GM19239 (cell line): ENCODE measurements at places on chromosomes 2 and 18.

- DNase-seq: no peak
These were observed 42.1 kb upstream of the SERTAD2 start for GRCh38 chr2:64695721-64696261.

DNA sequence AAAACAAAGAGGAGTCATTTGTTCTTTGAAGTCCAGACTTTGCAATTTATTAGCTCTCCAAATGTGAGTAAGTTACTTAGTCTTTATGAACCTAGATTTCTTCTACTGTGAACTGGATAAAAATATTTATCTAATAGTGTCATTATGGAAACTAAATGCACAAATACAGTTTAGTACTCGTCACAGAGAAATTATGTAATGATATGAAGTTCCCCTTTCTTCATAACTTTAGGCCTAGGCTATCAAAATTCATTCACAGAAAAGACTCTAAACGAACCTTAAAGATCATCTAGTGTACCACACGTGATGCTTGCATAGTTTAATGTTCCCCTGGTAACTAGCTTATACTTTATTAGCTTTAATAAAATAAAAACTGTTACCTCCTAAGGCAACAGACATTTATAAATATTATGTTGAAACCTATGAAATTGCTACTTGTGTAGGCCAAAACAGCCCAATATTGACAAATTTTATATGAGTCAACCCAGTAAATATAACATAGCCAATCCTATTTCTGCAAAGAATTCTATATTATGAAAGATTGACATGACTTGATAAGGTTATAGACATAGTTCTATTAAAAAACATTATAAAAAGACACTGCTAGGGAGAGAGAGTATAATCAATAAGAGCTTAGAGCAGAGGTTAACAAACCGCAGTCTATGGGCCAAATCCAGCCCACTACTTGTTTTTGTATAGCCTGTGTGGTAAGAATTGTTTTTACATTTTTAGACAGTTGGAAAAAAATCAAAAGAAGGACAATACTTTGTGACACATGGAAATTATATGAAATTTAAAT, 44.9 kb upstream of the ITPRID2 start:
- DNase-seq: no peak

DNA sequence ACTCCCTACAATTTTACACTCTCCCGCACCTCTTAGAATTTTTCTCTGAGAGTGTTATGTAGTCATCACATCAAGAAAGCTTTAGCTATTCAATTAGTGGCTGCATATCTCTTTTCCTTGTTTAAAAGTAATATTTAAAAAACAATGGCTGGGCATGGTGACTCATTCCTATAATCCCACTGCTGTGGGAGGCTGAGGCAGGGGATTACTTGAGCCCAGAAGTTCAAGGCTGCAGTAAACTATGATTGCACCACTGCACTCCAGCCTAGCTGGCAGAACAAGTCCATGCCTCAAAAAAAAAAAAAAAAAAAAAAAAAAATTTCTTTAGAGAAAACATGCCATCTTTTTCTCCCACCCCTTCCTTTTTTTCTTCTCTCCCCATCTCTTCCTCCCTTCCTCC, 44.3 kb downstream of the AQP4 start:
- DNase-seq: no peak

DNA sequence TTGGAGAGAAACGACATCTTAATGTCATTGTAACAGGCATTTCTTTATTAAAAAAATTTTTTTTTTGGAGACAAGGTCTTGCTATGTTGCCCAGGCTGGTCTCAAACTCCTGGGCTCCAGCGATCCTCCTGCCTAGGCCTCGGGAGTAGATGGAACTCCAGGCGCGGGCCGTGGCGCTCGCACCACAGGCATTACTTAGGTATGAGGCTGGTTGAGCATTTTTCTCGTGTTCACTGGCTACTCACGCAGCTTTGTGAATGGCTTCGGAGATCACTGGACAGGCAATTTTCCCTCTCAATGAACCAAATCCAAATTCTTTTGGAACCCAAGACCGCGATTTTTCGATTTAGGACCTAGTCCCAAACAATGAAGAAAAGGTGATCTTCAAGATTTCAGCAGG, 795 bp upstream of the TCF7L1 start:
- no peak for DNase-seq

DNA sequence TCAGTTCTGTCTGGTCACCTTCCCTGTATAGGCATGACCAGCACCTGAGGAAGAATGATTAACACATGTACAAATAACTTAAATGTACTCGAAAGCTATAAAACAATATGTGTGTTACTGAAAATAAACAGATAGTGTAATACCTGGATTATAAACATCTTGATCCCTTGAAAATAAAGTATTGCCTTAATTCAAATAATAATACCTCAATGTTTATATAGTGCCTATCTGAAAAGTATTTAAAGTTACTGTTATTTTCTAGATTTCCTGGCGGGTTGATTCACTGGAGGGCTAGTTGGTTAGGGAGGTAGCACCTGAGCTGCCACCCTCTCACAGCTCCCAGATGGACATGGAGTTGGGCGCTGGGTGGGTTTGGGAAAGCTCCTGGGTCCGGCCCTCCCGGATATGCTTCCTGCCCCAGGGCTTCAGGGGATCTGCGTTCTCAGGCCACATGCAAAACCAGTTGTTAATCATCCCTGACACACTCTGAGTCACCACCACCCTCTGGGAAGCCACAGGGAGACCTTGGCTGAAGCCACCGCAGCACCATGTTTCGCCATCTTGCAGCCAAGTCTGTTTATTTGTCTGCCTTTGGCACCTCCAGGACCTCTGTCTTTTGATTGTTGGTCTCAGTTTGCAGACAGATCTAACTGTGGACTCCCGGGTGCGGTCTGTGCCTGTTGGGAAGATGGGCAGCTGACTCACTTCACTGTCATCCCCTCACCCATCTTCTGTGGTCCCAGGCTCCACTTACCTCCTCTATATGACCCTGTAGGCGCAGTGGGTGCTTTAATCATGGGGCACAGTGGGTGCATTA, 35.3 kb downstream of the RAB31 start:
- no peak for DNase-seq

DNA sequence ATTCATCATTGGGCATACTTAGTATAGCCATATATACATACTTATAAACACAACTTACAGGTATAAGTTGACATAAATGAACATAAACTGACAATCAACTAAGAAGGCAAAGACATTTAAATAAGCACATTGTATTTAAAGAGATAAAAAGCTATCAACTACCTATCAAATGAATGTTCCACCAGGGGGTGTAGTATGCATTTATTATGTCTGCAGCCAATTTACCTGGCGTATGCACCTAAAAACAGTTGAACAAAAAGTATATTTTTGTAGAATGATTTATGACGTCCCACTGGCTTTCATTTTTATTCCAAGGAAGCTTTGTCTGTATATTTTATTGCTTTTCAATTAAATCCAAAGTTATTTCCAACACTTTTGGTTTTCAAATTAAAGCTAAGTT, 323.5 kb downstream of the AFF3 start:
- DNase-seq: no peak

- DNase-seq: no peak
These were observed 134.6 kb downstream of the MAP4K4 start for GRCh38 chr2:101832114-101832513.

DNA sequence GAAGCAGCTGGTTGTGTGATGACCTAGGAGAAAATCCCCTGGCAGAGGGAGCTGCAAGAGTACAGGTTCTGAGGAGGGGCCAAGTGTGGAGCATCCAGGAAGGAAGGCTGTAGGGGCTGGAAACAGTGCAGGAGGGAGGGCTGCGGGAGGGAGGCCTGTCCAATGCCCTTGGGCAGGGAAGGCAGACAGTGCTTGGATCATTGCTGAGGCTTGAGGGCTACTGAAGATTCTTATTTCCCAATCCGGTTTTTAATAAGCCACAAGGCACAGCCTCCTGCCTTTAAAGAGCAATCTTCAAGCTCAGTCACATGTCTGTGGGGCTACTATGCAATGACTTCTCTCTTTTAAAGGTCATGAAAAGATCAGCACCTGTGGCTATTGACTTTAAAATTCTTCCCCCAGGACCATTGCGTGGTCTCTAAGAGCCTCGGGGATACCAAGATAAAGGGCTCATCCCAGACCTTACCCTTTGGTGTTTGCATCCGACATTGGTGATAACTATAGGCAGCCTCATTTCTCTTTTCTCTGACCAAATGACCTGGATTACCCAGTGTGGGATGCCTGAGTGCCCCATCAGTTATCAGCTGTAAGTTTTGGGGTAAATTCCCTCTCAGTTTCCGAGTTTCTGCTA, 149.6 kb downstream of the DOCK10 start:
- DNase-seq: no peak

DNA sequence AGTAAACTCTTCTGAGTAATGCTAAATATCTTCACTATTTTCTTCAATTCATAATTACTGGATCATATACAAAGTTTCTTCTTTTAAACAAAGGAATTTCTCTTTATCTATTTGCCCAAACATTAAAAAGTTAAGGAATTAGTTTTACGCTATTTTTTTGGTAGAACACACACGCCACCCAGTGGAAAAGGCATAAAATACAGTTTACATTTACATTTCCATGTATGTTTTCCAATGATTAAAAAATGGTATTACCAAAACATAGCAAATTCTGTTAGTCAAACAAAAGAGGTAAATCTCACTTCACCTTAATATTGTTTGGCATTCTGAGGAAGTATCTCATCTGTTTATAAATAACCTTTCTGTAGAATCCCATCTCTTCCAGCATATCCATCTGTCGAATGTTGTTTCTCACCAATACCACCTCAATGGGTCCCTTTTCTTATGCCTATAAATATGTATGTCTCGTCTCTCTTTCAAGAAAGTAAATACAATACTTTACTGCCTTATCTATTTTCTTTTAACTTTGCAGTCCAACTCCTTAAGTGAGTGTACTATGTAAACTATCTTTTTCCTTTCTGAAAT, 7.2 kb downstream of the BOLL start:
- DNase-seq: no peak

DNA sequence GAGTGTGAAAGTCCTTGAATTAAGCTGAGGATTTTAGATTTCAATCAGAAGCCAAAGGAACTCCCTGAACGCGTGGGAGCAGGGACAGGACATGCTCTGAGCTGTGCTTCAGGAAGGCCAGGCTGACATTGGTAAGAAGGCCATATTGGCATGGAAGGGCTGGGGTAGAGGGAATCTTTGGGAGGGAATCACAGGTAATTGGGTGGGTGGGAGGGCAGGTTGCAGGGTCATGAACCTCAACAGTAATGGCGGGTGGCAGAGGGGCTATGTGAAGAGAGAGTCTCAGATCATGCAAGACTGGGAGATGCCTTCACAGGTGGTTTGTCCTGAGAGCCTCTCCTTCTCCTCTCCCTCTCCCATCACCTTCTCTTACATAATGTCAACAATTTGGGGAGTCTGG, 18.6 kb upstream of the CELF4 start:
- no peak for DNase-seq

GRCh38 chr2:233844064-233844807, 10.1 kb downstream of the HJURP start:
- DNase-seq: no peak

DNA sequence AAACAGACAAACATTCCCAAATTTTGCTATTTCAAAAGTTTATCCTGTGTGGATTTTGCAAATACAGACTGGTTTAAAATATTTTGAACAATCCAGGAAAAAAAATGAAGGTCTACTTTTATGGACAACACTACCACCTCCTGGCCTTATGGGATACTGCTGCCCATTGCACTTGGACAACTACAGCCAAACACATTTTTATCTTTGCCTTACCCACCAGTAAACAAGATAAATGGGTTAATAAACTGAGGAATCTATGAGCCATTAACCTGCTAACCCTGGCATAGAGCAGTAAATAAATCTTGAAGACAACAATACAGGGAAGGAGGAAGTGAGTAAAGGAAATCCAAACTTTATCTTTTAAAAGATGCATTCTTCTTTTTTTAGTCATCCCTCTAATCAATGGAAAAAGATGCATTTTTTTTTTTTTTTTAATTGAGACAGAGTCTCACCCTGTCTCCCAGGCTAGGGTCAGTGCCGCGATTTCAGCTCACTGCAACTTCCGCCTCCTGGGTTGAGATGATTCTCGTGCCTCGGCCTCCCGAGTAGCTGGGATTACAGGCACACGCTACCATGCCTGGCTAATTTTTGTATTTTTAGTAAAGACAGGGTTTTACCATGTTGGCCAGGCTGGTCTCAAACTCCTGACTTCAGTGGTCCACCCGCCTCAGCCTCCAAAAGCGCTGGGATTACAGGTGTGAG, 2.1 kb upstream of the SPIRE1 start:
- DNase-seq: no peak

- DNase-seq: no peak
These were observed 173.6 kb upstream of the SPOPL start for GRCh38 chr2:138327967-138328366.

DNA sequence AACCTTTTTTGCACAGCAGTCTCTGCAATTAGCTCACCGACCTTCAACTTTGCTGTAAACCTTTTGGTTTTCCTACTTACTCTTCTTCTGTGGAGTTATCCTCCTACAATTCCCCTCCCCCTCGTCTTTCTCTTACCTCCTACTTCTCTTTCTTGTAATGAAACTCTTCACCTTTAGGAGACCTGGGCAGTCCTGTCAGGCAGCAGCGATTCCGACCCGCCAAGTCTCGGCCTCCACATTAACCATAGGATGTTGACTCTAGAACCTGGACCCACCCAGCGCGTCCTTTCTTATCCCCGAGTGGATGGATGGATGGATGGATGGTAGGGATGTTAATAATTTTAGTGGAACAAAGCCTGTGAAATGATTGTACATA, 8.3 kb downstream of the TBR1 start:
- no peak for DNase-seq

GRCh38 chr2:238853218-238853617, 5.3 kb downstream of the TWIST2 start:
- DNase-seq: no peak

DNA sequence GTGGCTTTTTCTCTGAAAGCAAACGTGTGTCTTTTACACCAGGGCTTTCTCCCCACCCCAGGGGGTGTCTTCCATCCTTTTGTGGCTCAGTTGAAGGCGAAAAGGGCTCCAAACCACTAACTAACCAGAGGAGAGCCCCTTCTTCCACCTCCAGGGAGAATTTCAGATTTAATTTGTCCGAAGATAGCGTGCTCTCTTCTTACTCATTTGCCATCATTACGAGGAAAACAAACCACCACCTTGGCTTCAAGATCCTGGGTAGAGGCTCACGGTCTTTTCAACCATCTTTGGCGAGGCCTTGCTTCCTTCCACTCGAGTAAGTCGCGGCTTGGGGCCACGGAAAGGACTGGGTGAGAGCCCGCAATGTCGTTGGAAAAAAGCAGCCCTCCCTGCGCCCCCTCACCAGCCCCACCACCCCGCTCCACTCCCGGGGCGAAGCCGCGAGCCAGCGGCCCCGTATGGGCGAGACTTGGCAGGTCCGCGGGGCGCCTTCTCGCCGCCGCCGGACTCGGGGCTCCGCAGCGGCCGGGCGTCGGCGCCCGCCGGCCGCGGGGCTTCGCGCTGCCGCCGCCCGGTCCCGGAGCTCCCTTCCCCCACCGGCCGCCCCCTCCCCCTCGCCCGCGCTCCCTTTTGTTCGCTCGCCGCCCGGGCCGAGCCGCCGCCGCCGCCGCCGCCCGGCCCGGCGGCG, 1.7 kb upstream of the ZNF532 start:
- peak; percentile 67 for DNase-seq
